Activated T-helper 2 cell treated with anti-CD3 and anti-CD28 coated beads, Interferon-gamma antibody, Interleukin-2, Interleukin-4, amounts not matched to agents 10 μg/mL and 5 μg/mL and 100 μg/mL, durations not matched to agents 14 hours and 24 hours and 36 hours (primary cell): ENCODE measurements at places on chromosomes 2 and 18.
A peak's percentile ranks its signal among the peaks of the same experiment; 100 is the strongest.

GRCh38 chr2:68388772-68389171, 23.7 kb downstream of the PLEK start:
- no peaks in the 10 kb centered on the region for H3K36me3 ChIP-seq
- no peak for DNase-seq
- no peak overlapping the region for H3K27ac ChIP-seq
- peaks cover 33% of the 10 kb centered on the region for H3K27me3 ChIP-seq

DNA sequence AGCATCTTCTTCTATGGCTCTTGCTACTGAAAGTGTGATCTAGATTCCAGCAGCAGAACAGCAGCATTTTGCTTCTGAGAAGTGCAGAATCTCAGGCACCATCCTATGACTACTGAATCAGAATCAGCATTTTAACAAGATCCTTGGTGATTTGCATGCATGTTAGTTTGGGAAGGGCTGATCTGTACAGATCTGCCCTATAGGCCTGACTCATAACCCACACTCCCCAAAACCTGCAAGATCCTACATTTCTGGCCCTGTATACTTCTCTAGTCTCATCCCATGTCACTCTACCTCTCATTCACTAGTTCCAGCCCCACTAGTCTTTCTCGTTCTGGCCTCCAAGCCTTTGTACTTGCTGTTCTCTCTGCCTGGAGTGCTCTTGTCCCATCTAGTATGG, 15.7 kb upstream of the DARS1 start:
- no peak for DNase-seq
- no peaks in the 10 kb centered on the region for H3K27me3 ChIP-seq
- no peak overlapping the region for H3K27ac ChIP-seq
- no peak overlapping the region for H3K4me3 ChIP-seq
- H3K36me3 ChIP-seq: peaks cover 57% of the 10 kb centered on the region
- H3K4me1 ChIP-seq: peaks cover 34% of the 10 kb centered on the region

DNA sequence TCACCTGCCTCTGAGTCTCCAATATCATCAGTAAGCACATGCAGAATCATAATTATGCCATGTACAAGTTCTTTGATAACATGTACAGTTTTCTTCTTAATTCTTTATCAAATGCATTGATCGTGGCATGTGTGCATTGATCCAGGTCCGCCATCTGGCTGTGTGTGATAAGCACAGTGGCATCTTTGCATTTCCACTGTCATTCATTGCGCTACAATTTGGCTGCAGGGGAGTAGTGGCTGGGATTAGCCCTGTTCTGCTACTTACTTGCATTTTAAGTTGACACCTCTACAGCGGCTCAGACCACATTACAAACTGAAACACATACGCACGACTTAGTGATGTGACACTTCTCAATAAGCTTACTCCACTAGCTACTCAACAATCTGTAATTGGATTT, 83.6 kb upstream of the OTX1 start:
- H3K36me3 ChIP-seq: no peaks in the 10 kb centered on the region
- DNase-seq: no peak
- H3K27ac ChIP-seq: no peak overlapping the region
- H3K4me3 ChIP-seq: no peak overlapping the region
- H3K4me1 ChIP-seq: peaks cover 3% of the 10 kb centered on the region
- no peaks in the 10 kb centered on the region for H3K27me3 ChIP-seq

DNA sequence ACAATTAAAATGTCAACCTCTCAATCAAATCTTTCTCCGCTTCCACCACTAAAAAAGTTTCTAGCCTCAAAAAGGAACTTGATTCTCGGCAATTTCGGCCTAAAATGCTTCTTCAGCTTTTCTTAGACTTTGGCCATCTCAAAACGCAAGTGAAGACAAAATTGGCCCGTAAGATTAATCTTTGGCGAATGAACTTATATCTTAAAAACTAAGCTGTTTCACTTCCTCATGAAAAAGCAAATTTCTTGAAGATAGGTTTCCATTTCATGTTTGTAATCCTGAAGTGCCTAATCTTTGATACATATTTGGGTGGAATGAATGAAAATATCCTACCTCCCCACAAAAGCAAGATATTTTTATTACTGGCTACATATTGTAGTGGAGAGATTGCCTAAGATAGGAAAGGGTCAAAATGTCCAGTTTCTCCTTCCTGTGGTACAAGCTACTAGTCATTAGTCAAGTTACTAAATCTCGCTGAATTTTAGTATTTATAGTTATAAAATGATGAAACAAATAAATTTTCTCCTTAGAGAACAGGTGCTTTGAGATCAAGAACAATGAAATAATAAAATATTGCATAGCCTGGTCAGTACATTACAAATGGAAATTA, 85.4 kb upstream of the ZEB2 start:
- no peak overlapping the region for H3K27ac ChIP-seq
- H3K36me3 ChIP-seq: no peaks in the 10 kb centered on the region
- H3K27me3 ChIP-seq: peaks cover 37% of the 10 kb centered on the region
- no peak overlapping the region for H3K4me3 ChIP-seq
- DNase-seq: no peak

GRCh38 chr2:128727914-128728313, 409.2 kb upstream of the HS6ST1 start:
- peaks cover 25% of the 10 kb centered on the region for H3K4me1 ChIP-seq
- no peaks in the 10 kb centered on the region for H3K36me3 ChIP-seq
- H3K27ac ChIP-seq: peak overlapping the region; percentile 8
- no peak for DNase-seq
- peaks cover 47% of the 10 kb centered on the region for H3K27me3 ChIP-seq
- no peak overlapping the region for H3K4me3 ChIP-seq

DNA sequence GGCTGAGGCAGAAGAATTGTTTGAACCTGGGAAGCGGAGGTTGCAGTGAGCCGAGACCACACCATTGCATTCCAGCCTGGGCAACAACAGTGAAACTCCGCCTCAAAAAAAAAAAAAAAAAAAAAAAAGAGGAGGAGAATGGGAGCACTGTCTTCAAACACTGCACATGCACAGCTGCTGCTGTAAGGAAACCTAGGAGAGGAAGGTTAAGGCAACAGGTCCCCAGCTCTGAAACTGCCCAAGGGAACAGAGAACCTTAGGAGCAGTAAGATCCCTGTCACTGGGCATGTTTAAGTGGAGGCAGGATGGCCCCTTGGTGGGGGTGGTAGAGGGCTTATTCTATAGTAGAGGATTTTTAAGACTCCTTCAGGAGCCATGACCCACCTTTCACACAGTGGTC, 111.2 kb downstream of the CLIP4 start:
- no peak overlapping the region for H3K4me3 ChIP-seq
- no peak overlapping the region for H3K27ac ChIP-seq
- no peaks in the 10 kb centered on the region for H3K4me1 ChIP-seq
- no peak for DNase-seq

DNA sequence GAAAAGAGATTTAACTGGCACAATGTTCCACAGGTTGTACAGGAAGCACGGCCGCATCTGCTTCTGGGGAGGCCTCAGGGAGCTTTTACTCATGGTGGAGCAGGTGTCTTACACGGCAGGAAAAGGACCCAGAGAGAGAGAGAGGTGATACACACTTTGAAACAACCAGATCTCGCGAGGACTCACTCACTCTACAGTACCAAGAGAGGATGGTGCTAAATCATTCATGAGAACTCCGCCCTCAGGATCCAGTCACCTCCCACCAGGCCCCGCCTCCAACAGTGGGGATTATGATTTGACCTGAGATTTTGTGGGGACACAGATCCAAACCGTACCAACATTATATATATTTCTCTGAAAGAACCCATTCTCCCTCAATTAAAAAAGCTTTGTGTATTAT, 79.7 kb upstream of the DOCK10 start:
- H3K27me3 ChIP-seq: peaks cover 12% of the 10 kb centered on the region
- no peak overlapping the region for H3K27ac ChIP-seq
- H3K36me3 ChIP-seq: no peaks in the 10 kb centered on the region
- H3K4me3 ChIP-seq: no peak overlapping the region
- no peak for DNase-seq
- H3K4me1 ChIP-seq: peaks cover 3% of the 10 kb centered on the region

GRCh38 chr18:31270578-31270977, 47.4 kb upstream of the DSG1 start:
- H3K27me3 ChIP-seq: no peaks in the 10 kb centered on the region
- no peaks in the 10 kb centered on the region for H3K36me3 ChIP-seq
- no peak overlapping the region for H3K27ac ChIP-seq
- no peak for DNase-seq
- H3K4me3 ChIP-seq: no peak overlapping the region
- H3K4me1 ChIP-seq: no peaks in the 10 kb centered on the region

DNA sequence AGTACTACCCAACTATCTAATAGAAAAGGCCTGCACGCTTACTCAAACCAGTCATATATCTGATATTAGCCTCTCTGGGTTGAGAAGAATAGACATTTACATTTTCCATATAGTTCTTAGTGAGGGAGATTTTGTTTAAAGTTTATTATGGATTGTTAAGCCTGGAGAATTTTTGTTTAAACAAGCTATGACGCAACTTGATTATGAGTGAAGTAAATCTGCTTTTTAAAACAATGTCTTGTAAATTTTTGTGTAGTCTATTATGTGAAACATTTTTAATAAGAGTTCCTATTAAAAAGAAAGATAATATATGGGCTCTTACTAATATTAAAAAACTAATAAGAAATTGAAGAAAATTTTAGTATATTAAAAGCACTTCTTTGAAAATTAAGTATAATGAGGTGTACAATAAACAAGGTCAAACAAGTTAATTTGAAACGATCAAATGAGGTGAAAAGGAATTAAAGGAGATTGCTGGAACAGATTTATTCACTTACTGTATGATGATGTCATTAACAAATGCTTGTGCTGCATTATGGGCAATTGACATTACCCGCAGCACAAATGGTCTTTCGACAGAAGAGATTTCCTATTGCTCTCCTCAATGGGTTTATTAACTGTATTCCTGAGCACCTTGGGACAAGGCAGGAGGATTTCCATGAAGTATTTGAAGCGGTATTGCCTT, 229.2 kb upstream of the SMIM21 start:
- no peak overlapping the region for H3K4me3 ChIP-seq
- no peak overlapping the region for H3K27ac ChIP-seq
- no peak for DNase-seq
- H3K36me3 ChIP-seq: no peaks in the 10 kb centered on the region
- peaks cover 3% of the 10 kb centered on the region for H3K4me1 ChIP-seq

- H3K4me3 ChIP-seq: no peak overlapping the region
- H3K27me3 ChIP-seq: no peaks in the 10 kb centered on the region
- H3K27ac ChIP-seq: no peak overlapping the region
- no peaks in the 10 kb centered on the region for H3K4me1 ChIP-seq
- H3K36me3 ChIP-seq: peaks cover 3% of the 10 kb centered on the region
Observed at GRCh38 chr2:31859959-31860358, 150.8 kb downstream of the MEMO1 start.

DNA sequence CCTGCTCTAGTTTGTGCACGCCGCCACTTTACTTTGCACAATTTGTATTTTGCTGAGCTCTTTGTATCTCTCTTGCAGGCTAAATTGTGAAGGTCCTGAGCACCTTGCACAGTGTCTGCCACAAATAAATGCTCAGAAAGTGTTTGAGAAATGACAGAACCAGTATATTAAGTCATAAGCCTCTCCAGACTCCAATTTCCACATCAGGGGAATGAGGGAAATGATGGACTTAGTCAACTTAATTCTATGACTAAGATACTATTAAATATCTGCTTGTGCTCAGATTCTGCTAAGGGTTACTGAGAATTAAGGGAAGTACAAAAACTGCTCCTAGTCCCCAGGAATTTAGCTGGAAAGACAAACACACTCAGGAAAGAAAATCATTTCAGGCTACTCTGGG, 239.1 kb upstream of the SLC14A2 start:
- DNase-seq: no peak
- H3K36me3 ChIP-seq: no peaks in the 10 kb centered on the region
- no peak overlapping the region for H3K27ac ChIP-seq
- H3K4me3 ChIP-seq: no peak overlapping the region
- no peaks in the 10 kb centered on the region for H3K4me1 ChIP-seq

DNA sequence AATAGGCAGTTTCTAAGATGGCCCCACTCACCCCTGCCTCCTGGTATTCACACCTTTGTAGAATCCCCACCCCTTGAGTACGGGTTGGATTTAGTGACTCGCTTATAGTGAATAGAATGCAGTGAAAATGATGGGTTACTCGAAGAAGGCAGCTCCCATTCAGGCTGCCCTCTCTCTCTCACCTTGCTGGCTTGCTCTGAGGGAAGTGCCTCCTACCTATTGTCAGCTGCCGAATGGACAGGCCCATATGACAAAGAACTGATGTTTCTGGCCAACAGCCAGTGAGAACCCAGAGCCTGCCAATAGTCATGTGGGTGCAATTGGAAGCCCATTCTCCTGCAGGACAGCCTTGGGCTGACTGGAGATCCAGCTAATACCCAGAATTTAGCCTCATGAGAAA, 22.1 kb upstream of the RNF103 start:
- H3K36me3 ChIP-seq: no peaks in the 10 kb centered on the region
- H3K4me3 ChIP-seq: no peak overlapping the region
- H3K27me3 ChIP-seq: peaks cover 8% of the 10 kb centered on the region

DNA sequence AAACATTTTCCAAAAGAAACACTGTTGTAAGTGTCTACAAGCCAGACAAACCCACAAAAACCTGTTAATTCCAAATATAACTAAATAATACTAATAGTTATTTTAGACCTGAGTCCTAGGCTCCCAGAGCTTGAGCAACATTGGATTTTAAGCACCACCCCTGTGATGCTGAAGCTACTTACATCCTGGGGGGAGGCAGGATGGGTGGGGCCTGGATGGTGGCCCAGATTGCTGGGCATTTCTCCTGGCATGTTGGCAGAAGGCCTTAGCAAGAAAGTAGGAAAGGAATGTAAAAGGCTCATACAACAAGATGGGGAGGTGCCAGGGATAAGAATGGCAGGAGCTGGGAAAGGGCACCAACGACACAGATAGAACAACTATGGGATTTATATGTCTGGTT, 50.7 kb upstream of the OTX1 start:
- H3K36me3 ChIP-seq: no peaks in the 10 kb centered on the region
- no peaks in the 10 kb centered on the region for H3K27me3 ChIP-seq
- H3K4me1 ChIP-seq: peaks cover 2% of the 10 kb centered on the region
- no peak overlapping the region for H3K4me3 ChIP-seq
- DNase-seq: no peak

DNA sequence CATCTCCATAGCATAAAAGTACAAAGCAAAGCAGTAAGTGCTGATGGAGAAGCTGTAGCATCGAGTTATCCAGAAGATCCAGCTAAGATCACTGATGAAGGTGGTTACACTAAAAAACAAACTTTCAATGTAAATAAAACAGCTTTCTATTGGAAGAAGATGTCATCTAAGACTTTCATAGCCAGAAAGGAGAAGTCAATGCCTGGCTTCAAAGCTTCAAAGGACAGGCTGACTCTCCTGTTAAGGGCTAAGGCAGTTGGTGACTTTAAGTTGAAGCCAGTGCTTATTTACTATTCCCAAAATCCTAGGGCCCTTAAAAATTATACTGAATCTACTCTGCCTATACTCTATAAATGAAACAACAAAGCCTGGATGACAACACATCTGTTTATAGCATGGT, 44.0 kb downstream of the METTL8 start:
- H3K27ac ChIP-seq: peak overlapping the region; percentile 62
- no peak for DNase-seq
- H3K4me1 ChIP-seq: peaks cover 41% of the 10 kb centered on the region
- H3K36me3 ChIP-seq: peaks cover 31% of the 10 kb centered on the region
